ENCODE measurements at places on chromosomes 7 and 10.

GRCh38 chr7:21903020-21903786, 42.5 kb downstream of the CDCA7L start:
- DNase-seq: no peak

DNA sequence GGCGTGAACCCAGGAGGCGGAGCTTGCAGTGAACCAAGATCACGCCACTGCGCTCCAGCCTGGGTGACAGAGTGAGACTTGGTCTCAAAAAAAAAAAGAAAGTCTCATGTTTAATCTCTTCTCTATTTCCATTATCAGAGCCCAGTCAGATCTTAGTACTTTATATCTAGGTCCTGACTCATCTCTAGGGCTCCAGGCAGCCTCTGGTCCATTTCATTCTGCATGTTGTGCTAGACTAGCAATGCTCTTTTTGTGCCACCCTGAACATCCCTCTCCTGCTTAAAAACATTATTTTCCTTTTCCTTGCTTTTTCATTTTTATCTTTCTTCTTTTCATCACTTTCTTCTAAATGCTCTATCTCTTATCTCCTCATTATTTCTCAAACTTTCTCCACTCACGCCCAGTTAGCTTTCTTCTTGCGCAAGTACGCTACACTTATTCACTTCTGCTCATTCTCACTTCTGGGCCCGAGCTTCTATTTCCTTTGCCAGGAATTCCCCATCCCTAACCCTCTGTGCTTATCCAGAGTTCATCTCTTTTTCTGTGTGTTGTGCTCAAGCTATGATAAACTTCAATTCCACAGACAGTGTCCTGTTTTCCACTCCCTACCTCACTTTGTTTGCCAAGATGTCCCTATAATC, 63.9 kb downstream of the BTAF1 start:
- DNase-seq: no peak

DNA sequence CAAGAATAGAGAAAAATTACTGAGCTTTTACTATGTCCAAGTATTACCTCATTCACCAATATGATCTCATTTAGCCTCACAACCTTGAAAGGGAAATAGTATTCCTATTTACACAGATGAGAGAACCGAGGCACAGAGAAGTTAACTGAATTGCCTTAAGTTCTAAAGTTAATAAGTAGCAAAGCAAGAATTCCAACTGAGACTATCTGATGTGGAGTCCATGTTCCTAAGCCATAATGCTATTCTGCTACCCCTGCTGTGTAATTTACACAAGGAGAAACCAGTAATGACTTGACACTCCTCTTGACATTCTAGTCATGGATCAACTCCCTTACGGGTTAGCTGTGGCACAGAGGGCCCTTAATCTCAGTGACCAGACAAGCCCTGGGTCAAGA, 60.7 kb downstream of the ABCB4 start:
- DNase-seq: no peak

DNA sequence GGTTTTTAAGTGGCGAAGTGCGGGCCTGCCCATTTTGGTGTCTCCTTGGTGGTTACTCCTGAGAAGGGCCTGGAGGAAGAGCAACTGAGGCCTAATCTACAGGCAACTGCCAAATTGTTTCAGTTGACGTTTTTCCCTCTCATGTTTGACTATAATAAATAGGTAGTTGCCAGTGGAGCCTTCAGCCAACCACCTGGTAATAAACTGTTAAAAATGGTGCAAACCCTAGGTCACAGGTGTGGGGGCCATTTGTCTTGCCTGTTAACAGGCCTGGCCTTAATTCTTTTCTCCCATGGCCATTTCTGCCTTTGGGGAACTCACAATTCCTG, 3.7 kb downstream of the IKZF1 start:
- DNase-seq: no peak

DNA sequence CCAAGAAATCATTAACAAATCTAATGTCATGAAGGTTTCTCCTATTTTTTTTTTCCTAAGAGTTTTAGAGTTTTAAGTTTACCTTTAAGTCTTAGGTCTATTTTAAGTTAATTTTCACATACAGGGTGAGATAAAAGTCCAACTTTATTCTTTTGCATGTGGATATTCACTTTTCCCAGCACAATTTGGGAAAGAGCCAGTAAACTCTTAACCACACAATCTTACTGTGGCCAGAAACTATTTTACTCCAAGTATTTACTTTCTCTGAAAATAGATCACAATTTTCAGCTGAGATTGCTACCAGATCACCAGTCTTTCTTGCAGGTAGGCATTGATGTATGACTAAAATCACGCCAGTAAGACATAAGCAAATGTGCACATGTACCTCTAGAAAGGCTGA, 728.5 kb downstream of the TNS3 start:
- DNase-seq: no peak

GRCh38 chr7:23594879-23595604, 2.1 kb upstream of the CCDC126 start:
- peak; percentile 74 for DNase-seq

- DNase-seq: no peak
Measured at GRCh38 chr10:79293841-79294581, 53.3 kb upstream of the PPIF start.

DNA sequence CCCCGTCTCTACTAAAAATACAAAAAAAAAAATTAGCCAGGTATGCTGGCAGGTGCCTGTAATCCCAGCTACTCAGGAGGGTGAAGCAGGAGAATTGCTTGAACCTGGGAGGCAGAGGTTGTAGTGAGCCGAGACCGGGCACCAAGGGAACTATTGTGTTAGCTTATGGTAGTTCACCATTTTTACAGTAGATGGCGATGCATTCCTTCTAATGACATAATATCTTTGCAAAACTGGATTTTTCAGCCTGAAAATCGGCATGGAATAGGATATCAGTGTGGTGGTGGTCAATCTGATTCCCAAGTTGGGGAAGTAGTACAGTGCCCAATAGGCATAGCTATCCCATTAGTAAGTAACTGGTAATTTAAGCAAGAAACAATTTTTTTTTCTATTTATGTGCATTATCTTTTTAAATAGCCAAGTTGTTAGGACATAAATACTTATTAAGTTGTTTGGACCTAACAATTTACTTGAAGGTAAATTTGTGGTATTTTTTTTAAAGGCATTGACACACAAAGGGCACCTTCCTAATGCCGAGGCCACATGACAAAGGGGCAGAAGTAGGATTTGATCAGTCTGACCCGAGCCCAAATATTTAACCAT, 17.6 kb upstream of the IMPDH1 start:
- no peak for DNase-seq

- no peak for DNase-seq
Measured at GRCh38 chr10:8275911-8276310, 221.4 kb downstream of the GATA3 start.

GRCh38 chr7:66657798-66658197, 29.1 kb downstream of the KCTD7 start:
- DNase-seq: no peak

DNA sequence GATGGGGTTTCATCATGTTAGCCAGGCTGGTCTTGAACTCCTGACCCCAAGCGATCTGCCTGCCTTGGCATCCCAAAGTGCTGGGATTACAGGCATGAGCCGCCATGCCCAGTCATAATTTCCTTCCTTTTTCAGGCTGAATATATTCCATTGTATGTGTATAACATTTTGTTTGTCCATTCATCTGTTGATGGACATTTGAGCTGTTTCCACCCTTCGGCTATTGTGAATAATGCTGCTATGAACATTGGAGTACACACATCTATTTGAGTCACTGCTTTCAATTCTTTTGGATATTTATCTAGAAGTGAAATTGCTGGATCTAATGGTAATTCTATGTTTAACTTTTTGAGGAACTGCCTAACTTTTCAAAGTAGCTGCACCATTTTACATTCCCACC, 34.6 kb downstream of the TLX1 start:
- DNase-seq: no peak

DNA sequence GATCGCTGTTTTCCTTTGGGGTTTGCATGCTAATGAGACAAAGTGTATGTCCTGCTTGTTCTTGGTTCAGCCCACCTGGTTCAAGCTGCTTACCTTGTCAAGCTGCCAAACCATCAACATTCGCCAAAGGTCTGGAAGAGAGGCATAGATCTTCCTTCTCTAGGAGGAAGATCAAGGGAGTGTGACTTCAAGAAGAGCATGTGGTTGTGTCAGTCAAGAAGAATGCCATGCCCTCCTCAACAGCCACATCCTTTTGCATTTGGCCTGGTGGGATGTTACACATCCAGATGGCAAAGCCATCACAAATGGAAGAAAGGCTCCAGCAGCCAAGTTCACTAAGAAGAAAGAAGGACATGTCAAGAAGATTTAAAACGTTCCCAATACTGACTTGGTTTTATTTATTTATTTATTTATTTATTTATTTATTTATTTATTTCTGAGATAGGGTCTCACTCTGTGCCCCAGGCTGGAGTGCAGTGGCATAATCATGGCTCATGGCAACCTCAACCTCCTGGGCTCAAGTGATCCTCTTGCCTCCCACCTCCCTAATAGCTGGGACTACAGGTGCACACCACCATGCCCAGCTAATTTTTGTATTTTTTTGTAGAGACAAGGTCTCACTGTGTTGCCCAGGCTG, 5.1 kb upstream of the PIP4K2A start:
- no peak for DNase-seq

- DNase-seq: no peak
Measured at GRCh38 chr7:37216156-37216852, 232.4 kb downstream of the ELMO1 start.

DNA sequence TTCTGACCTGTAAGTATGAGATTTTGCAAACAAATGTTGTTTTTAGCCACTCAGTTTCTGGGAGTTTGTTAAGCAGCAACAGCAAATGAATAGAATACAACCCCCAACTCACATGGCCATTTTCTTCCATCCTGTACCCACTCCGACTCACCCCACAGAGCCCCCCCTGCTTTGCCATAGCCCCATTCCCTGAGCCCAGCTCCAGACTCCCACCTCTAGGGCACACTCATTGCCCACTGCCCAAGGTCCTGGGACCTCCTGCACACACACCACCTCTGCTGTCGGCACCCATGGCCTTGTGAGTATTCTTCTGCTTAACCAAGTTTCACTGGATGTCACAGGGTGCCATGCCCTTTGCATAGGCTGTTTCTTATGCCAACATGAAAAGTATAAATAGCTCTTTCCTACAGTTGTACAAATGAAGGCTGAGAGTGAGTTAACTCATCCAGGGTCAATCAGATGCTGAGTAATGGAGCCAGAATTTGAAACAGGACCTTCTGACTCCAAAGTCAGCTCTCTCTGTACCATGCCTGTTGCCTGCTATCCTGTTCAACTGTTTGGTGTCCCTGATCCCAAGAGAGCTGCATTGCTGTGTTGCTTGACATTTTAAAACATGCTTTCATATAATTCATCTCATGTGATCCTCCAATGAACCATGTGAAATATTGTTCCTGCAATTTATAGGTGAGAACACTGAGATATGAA, 367.8 kb upstream of the ZMIZ1 start:
- DNase-seq: no peak

DNA sequence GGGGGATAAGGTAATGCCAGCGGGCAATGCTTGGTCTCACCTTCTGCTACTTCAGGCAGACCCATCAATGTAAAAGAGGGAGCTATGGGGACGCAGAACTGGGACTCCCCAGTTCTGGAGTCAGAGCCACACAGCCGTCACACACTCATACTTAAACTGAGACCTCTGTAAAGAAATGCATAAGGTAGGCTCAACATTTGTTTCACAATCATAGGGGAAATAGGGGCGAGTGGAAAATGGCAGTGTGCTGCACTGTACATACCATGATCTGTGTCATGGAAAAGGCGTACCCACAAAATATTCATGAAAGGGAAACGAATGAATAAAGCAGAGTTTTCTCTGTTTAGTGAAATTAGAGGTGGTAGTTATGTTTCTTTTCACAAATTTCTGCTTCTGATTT, 318.0 kb upstream of the NPVF start:
- no peak for DNase-seq

- peak; percentile 41 for DNase-seq
Measured at GRCh38 chr10:49539320-49539885, 482 bp upstream of the ERCC6 start.

DNA sequence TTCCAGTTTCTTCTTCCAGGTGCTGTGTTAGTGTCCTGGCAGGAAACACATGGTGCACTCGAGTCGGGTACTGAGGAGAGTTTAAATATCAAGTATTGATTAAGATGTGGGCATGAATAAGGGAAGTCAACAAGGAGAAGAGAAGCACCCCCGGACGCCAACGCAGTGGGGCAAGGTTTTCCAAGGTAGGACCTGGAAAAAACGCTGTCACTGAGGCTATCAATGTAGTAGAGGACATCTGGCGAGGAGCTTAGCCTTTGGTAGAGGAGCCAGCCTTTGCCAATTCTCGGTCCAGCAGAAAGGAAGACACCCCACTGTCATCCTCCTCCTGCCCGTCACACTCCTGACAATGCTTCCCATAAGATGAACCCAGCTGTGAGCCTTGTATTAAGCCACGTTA, 159.6 kb downstream of the TEX36 start:
- DNase-seq: no peak

- no peak for DNase-seq
Measured at GRCh38 chr10:95790982-95791381, 35.0 kb downstream of the ENTPD1 start.

GRCh38 chr7:83677180-83677866, 28.4 kb upstream of the SEMA3E start:
- DNase-seq: no peak

DNA sequence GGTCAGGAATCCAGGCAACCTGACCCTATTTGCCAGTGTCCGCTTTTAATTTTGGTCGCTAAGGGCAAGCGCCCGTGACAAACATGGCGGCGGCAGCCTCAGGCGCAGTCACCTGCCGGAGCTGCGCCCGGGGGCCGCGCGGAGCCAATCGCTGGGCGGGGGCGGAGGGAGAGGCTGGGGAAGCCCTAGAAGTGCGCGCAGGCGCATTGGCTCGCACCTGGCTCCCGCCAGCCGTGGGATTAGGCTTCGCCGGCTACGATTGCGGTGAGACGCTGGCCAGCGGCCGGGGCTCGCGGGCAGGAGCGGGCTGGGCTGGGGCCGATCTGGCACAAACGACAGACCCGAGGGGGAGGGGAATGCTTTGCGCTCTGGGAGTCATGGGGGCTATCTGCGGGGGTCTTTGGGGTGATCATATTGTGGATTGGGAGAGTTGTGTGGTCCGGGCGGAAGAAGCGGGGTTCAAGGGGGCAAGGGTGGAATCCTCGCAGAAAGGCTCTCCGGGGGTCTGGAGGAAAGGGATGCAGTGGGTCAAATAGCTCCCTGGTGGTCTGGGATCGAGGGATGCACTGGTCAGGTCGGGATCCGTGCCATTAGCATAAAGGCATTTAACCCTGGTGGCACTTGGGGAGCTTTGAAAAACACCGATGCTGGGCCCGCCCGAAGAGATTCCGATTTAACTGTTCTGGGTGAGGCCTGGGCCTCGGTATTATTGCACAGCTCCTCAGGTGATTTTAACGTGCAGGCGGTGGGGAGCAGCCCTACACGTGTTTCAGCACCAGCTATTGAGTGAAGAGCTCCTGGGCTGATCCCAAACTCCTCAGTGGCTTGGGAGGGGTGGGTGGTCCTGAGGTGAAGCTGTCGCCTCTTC, 10.1 kb upstream of the C10orf95 start:
- DNase-seq: peak; percentile 96

DNA sequence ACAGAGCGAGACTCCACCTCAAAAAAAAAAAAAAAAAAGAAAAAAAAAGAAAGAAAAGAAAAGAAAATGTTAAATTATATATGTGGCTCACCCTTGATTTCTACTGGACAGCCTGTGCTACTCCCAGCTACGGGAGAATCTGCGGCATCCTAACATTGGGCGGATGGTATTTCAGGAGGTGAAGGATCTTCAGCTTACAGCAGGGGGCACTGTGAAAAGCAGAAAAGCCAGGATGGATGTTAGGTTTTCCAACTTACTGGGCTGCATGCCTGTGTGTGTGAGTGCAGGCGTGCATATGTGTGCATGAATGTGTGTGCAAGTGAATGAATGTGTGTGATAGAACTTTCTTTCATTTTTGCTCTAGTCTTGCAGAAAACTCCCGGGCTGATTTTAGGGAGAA, 1066.5 kb downstream of the TYW1 start:
- no peak for DNase-seq
